ENCODE measurements at places on chromosomes 1 and 21.

GRCh38 chr1:168921629-168922028 lies 184.9 kb upstream of the ATP1B1 start:
- DNase-seq, result no peak

DNA sequence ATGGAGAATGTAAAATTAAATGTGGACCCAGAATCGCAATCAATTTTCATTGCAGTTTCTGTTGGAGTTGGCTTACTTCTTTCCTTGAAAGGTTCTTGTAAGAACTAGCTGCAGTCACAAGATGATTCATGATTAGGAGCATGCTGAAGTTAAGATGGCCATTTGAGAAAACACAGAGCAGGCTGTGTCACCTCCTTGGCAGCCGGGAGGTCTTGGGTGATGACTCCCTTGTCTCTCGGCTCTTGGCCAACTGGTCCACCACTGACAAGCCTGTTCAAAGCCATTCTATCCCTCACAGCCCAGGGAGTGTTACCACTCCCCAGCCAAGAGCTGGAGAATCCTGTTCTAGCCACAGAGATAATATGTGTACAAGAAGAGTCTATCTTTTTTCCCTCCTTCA lies 40.6 kb downstream of the OPTC start:
- DNase-seq, result no peak

GRCh38 chr1:153987621-153988020 lies 1.5 kb upstream of the RAB13 start:
- no peak for DNase-seq

GRCh38 chr1:226643177-226643576 lies 94.6 kb downstream of the STUM start:
- DNase-seq, result peak; percentile 60

GRCh38 chr21:15130326-15130725 lies 65.5 kb upstream of the NRIP1 start:
- DNase-seq, result no peak

Data from stimulated activated CD8-positive, alpha-beta memory T cell treated with anti-CD3 and anti-CD28 coated beads, Interleukin-12 subunit alpha, Interleukin-12 subunit beta, amount 100 ng/mL, for 4 hours (primary cell).